ENCODE measurements at places on chromosomes 3 and 15.

GRCh38 chr3:44326515-44326914 is 12.1 kb upstream of the TCAIM start:
- no peak for DNase-seq

DNA sequence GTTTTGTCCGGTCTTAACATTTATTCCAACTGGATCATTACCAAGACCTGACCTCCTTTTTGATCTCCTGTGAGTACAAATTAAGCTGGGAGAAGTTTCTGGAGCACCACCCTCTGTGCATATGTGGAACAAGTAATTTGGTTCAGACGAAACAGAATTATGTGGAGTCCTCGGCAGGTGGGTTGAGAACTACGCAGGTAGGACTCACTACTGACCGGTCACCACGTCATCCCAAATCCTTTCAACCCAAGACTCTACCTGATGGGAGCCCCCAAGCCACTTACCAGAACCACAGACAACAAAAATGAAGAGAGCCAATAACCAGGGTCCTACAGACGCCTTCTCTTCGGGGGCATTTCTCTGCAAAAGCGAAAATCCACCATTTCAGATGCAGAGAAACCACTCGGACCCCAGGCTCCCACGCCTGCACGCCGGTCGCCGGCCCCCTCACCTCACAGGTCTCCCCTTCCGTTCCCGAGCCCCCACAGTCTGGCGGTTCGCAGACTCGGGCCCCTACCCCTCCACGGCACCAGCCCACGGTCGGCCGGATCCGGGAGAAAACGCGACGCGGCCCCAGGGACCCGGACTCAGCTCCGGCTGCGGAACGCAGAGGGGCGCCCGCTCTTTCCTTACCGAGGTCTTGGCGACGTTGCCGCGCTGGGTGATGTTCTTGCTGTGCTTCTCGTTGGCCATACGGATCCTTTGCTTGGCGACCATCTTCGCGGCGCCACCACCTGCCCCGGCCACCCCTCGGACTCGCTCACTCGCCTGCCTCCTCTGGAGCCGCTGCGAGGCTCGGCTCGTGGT is 674 bp downstream of the SERP1 start:
- DNase-seq, result peak; percentile 63

DNA sequence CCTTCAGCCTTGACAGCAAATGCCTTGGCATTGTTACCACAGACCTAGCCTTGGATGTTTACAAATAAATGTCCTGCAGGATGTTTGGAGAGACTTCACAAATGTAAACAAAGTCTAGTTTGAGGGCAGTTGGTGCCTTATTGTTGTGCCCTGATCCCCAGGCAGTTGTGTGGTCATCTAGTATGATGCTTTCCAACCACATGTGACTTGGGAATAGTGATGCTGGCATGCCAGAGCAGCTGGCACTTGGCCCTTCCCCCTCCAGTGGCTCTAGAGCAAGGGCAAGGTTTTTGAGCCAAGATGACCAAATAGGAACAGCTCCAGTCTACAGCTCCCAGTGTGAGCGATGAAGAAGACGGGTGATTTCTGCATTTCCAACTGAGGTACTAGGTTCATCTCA is 258.2 kb downstream of the ADAMTS17 start:
- DNase-seq, result no peak

DNA sequence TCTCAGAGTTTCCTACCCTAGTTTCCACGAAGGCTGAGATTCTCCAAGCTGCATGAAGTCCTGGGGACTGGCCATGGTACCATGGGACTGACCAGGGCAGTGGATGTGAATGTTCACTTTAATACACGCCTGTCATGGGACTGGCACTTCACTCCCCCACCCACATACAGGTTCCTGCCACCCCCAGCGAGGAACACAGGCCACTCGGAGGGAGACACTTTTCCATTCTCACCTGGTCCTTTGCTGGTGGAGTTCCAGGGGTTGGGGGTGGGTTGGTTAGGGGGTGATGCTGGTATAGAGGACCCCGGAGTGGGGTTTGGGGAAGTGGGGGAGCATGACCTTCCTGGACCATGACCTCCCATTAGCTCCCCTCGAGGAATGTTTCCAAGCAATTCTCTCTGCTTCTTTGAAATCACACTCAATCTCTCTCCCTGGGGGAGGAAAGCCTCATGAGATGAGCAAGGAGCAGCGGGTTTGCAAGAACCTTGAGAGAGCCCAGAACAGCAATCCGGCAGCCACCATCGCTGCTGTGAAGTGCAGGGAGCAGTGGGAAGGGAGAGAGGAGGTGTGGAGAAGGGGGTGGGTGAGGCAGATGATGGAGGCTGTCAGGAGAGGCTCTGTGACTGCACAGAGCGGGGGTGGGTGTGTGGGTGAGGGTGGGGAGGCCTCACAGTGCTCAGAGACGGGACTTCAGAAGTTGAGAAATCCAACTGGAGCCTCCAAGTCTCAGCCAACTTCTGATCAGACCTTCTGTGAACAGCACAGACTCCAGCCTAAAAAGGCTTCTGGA is 69.7 kb downstream of the ADCY5 start:
- no peak for DNase-seq

GRCh38 chr15:70279096-70279495 is 181.4 kb upstream of the TLE3 start:
- DNase-seq, result no peak

GRCh38 chr3:11919390-11919789 is 72.7 kb upstream of the TAMM41 start:
- DNase-seq, result no peak

- no peak for DNase-seq
Measured at GRCh38 chr3:53711387-53711786, 134.8 kb downstream of the CHDH start.

Data from RPMI8226 (cell line).